ENCODE measurements at places on chromosomes 7 and 10.

- no peak for DNase-seq
Observed at GRCh38 chr7:146249272-146249671, 132.7 kb downstream of the CNTNAP2 start.

DNA sequence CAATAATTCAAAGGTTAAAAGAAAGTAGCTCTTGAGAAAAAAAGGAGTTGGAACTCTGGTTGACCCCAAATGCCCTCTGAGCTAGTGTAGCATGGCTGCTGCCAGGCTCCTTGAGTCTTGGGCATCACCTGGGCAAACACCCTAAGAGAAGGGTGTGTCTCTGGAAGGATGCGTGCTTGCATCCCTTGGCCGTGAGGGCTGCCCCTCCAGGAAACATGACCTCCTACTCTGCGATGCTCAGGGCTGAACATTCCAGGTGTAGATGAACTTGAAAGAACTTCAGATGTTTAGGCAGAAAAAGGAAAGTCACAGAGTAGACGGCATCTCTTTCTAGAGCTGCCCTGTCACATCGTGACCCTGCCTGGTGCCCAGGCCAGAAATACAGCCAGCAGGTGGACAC lies 189.4 kb upstream of the TCERG1L start:
- DNase-seq, result no peak

GRCh38 chr7:19982841-19983835 lies 209.7 kb upstream of the TMEM196 start:
- DNase-seq, result no peak

DNA sequence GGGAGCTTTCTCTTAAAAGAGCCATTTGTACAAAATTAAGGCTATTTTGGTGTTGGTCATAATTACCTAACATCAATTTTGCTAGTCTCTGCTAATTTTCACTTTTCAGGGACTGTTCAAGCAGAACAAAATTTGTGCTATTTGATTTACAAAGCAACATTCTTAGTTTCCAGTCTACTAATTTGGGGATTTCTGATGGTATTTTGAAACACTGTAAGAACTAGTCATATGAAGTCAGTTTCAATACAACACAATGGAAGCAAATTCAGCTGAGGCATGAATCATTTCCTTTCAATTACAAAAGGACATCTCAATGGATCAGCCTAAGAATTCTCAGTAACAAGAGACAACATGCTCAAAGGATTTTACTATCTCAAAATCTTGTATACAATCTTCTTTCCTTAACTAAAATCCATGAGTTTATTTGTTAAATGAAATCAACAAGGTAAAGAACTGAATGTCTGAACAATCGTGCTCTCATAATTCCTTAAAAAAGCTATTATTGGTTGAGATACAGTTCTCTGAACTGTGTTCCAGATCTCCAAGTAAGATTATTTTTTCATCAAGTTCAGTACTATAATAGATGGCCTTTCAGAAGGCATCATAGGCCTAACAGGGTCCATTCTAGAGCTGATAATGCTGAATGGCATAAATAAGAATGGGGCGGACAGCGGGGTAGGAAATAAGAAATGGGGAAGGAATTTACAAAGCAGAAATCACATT lies 144.6 kb downstream of the NRCAM start:
- no peak for DNase-seq

- no peak for DNase-seq
Observed at GRCh38 chr10:58268454-58268945, 462 bp upstream of the CISD1 start.

GRCh38 chr10:74202356-74202755 lies 51.3 kb downstream of the ADK start:
- no peak for DNase-seq

GRCh38 chr10:76558586-76558985 lies 1079.0 kb downstream of the KCNMA1 start:
- no peak for DNase-seq

GRCh38 chr10:82609845-82610244 lies 734.9 kb downstream of the NRG3 start:
- DNase-seq, result no peak

DNA sequence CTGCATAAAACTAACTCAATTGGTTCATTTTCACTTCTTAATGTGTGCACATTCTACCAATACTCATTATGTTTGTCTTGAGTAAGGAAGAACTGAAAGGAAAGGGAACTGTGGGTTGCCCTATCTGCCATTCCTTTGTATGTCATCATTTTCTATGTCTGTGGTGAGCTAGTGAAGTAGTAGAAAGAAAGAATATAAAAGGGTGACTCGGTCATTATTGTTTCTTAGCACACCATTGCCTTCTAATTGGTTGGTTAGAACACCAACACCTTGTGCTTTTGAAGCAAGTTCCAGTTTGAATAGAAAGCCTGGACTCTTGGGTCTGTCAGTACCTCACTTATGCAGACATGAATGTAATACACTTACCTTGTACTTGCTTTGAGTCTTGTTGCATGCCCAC lies 64.3 kb upstream of the MDFIC start:
- DNase-seq, result no peak

DNA sequence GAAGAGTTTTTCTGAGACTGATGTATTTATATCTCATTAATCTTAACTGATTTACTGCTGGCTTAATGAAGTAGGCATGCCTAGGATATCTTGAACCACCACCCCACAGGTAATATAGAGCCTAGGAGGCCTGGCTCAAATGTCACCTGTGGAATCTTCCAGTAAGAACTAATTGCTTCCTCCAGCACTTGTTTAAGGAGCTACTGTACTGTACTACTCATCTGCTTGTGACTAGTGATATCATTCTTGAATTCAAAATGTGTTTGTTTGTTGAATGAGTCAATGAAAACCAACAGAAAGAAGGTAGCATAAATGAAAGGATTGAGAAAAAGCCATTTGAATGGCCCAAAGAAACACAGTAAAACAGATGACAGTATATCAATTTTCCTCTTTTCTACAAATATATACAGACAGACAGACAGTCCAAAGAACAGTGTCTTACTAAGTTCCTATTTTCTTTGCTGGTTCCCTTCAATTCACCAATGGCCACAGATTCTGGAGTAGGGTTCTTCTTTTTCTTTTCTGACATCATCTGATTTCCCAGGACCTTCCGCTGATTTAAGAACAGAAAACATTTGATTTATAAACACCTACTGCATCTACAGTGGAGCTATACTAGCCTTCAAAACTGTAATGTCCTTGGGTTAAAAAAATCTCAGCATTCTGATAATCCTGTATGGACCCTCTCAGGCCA lies 43.7 kb upstream of the SLIT1 start:
- no peak for DNase-seq
